Cardiac muscle cell (in vitro differentiated cells and primary cell): ENCODE measurements at places on chromosomes 7 and 10.

DNA sequence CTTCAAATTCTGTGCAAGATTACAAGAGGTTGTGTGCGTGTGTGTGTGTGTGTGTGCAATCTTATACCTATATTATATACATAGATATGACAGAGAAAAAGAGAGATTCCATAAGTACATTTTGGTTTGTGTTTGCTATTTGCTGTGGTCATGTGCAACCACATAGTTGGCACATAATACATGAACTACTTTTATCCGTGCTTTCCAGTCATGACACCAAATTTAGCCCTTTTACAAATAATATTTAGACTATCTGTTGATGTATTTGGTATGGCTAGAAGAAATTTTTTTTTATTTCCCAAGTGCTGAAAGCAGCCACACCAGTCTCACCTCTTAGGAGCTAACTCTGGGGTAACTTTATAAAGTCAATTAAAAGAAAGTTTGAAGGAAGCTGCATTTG is 63.5 kb upstream of the EGFR start:
- DNase-seq: no peak

DNA sequence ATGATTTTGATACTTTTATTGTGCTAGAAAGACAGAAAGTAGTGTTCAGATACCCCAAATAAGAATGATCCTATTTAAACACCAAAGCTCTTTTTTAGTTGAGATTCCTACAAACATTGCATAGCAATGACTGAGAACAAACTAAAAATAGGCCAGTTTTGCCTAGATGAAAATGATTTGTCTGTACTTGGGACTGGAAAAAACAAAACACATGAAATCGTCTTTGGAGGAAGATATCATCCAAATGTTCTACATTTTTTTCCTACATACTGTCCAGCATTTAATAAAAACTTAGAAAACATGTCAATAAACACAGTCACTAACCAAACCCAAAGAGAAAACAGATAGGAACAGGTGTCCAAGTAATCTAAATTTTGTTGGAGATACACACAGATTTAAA is 111.6 kb upstream of the MEOX2 start:
- DNase-seq: no peak

GRCh38 chr10:70404036-70404786 is at the start of gene EIF4EBP2:
Gene EIF4EBP2, plus strand, starts transcription at chr10:70404145. Its CDS starts 257 bp downstream, at chr10:70404402.
- peak; percentile 96 for DNase-seq

DNA sequence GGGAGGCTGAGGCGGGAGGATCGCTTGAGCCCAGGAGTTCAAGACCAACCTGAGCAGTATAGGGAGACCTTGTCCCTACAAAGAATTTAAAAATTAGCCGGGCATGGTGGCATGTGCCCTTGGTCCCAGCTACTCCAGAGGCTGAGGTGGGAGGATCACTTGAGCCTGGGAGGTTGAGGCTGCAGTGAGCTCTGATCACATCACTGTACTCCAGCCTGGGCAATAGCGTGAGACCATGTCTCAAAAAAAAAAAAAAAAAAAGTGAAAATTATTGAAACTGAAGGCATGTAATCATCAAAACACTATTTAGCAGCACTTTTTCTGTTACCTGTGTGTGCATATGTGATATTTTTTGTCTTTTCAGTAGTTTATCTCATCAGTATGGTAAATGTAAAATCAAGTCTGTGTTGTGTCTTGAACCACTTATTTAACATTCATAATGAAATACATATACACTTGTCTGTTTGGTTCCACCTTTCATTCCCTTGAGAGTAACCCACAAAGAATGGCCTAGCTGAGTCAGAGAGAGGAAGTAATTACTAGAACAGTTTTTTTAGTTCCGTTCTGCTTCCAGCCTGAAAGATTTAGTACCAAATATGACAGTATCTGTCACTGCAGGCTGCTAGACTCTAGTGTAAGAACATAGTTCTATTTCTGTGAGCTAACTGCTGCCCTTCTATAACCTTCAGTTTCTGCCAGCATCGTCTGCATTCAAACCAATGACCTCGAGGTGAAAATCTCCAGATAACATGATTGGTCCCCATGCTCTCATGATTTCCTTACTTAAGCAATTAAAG is 68.6 kb downstream of the MMRN2 start:
- DNase-seq: peak; percentile 56

DNA sequence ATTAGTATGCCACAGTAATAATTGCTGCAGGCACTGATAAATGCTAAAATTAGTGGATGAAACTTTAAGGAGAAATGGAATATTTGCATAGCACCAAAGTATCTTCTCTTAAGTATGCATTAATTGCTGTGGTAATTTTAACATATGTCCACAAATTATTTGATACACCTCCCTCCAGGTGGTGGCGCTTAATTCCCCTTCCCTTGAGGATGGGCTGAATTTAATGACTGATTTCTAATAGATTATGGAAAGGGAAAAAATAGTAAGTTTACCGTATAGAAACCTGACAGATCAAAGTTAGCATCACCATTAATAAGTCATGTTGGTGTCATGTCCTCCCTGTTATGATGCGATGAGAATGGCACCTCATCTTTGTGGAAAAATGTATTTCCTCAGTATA is 519.2 kb downstream of the TFEC start:
- DNase-seq: no peak
